CD4-positive, alpha-beta T cell treated with Interleukin-4 for 1 hour (primary cell): ENCODE measurements at places on chromosomes 7 and 10.
A peak's percentile ranks its signal among the peaks of the same experiment; 100 is the strongest.

GRCh38 chr7:80981405-80981804 lies 62.6 kb upstream of the SEMA3C start:
- DNase-seq = no peak

DNA sequence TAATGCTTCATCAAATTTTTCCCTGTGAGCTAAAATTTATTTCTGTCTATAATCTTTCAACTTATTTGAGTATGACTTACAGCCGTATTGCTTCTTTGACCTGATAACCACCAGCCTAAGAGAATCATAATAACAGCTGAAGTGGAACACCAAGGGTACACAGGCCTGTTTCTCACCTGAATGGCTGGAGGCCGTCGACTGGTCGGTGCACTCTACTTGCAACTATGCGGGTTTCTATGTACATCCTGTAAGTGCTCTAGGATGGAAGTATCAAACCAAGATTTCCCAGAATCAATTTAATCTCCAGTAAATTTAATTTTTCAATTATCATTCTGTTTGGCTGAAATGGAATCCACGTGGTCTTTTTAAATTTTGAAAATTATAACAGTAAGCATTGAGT lies 504.8 kb upstream of the PHF14 start:
- DNase-seq = no peak

DNA sequence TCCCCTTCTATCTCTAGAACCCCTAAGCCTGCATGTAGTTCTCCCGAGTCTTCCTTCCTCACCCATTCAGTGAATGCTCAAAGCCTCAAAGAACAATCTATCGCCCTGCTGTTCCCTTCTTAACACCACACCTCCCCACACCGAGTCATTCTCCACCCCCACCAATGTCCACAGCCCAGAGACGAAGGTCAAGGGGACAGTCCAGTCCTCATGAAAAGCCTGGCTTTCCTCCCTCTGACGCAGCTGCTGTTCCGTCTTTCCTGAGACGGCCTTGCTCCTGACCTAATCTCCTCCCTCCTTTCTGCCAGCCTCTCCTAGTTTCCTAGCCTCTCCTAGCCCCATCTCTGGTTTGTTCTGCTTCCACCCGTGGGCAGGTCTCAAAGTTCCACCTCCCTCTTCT lies 9.2 kb downstream of the MOSPD3 start:
- no peak for DNase-seq

DNA sequence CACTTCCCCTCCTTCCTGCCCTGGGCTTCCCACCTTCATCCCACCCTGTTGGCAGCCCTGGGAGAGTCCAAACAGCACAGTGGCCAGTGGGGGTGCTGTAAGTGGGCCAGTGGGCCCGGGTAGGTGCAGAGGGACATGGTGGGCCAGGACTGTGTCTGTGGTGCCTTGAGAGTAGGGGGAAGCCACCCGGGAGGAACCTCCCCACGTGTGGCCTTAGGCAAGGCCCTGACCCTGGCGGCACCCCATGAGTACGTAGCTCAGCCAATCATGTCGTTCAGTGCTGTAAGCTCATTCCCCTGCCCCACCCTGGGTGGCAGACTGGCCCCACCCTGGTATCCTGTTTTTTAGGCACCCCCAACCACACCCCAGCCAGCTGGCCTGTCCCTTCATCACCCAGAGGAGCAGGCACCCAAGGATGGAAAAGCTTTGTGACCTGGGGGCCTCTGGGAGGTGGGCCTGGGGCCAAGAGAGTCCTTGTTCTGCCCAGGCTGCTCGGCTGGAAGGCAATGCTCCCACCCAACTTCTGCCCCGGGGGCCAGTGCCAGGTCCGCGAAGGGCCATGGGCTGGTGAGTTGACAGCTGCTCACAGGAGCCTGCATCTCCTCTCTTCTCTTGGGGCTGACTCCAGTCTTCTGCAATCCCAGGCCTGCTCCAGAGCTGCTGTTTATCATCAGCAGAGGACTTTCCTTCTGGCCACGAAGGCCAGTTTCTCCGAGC lies 41.6 kb downstream of the TSPAN15 start:
- no peak for DNase-seq

- DNase-seq = peak; percentile 29
These were observed 63.8 kb downstream of the ICA1 start for GRCh38 chr7:8197994-8198698.

GRCh38 chr10:17010363-17011145 lies 119.1 kb downstream of the CUBN start:
- DNase-seq = no peak

GRCh38 chr10:994836-995558 lies 6.8 kb downstream of the GTPBP4 start:
- no peak for DNase-seq

GRCh38 chr10:33129996-33130386 lies 172.0 kb upstream of the ITGB1 start:
- DNase-seq = no peak

- DNase-seq = no peak
These were observed 9.2 kb downstream of the MAT1A start for GRCh38 chr10:80280071-80280800.

- DNase-seq = no peak
These were observed 67.1 kb downstream of the CUBN start for GRCh38 chr10:17062493-17062892.

GRCh38 chr7:7522421-7522820 lies 13.3 kb downstream of the COL28A1 start:
- DNase-seq = no peak

DNA sequence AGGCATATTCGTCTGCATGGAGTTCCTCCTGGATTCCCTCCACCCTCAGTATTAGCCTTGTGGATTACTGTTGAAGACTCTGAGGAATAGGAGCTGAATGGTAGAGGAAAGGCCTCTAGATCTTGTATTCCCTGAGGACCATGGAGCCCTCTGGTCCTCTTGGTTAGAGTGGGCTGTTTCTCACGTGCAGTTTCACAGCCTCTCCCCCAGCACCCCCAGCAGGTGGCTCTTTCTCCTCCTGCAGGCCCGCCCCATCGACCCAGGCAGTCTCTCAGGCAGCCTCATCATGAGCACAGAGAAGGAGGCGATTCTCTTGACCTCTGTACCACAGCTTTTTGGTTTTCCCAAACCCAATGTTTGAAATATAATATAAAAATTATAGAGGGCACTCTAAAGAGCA lies 102.0 kb downstream of the WNT2 start:
- no peak for DNase-seq

- DNase-seq = peak; percentile 73
These were observed 512 bp downstream of the OSBPL3 start for GRCh38 chr7:24979470-24979862.

DNA sequence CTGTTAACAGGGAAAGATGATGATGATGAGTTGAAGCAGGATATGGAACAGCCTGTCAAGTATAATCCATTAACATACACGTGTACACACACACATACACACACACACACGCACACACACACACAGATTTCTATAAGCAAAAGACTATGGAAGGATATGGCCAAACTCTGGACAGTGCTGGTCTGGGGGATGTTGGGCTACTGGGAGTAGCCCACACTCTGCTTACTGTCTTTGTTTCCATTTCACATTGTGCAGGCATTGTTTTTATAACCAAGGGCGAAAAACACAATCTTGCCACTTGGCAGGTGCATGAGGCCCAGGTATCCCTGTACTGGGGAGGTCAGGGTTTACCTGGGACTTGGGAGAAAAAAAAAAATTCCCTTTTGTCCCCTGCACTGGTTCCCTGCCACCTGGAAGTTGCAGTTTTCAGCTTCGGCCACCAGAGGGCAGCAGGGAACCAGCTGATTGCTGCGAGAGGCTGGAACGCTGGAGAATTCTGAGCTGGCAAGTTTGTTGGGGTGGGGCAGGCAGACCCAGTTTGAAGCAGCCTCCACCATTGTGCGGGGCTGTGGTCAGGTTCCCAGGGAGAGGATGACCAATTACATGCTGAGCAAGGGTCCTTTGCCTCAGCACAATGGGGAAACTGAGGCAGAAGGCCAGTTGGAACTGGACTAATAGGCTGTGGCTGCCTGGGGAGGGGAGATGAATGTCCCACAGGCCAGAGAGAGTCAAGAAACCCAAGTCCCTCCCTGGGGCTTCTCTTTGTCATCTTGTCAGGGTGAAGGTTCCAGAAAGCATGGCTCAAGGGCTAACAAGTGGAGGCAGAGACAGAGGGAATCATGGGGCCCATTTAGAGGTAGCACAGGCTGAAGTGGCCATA lies 27.3 kb downstream of the PPIF start:
- DNase-seq = peak; percentile 72

DNA sequence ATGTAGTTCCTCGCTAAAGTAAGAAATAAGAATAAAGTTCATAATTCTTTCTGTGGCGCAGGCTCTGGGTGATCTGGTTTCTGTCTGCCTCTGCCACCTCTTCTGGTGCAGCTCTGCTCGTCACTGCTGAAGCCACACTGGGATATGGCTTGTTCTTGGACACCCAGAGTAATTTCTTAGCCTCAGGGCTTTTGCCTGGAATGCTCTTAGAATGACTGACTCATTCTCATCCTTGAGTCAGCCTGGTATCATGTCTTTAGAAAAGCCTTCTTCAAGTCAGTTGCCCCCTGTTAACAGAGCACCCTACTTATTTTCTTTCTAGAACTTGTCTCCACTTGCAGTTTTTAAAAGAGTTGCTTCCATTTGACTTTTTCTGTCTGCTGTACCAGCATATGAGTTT lies 2.0 kb downstream of the ZSCAN25 start:
- DNase-seq = no peak

- no peak for DNase-seq
These were observed 5.0 kb downstream of the PPIF start for GRCh38 chr10:79352035-79352877.

DNA sequence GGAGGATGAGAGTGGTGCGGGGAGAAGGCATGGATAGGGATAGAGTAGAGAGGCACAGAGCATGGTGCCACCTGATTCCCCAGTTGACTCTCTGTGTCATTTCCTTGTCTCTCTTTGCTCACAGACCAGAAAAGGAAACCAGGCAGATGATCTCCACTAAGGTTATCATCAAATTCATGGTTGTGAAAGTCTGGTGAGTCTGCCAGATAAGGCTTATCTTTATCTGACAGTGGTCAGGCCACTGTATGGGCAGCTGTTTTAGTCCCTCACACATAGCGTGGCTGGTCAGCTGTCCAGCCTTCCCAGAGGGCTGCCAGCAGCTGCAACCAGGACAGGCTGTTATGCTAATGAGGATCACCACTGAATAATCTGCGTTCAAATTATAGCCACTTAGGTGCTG lies 99.0 kb downstream of the ADRA2A start:
- DNase-seq = no peak

DNA sequence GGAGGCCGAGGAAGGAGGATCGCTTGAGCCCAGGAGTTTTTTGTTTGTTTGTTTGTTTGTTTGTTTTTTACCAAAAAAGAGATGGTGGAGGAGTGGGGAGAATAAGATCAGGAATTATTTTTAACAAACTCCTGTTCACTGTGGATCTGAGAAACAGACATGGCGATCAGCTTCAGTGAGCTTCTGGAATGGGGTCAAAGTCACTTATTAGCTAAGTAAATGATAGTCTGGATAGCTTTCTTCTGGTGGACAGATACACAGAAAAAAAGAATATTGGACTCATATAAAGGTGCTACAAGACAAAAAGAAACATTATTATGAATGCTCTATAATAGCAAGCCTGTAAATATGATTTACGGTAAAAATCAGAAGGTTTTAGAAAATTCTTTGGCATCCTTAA lies 85.1 kb downstream of the POU6F2 start:
- no peak for DNase-seq

- DNase-seq = no peak
These were observed 281.5 kb downstream of the ARL4A start for GRCh38 chr7:12968836-12969422.

GRCh38 chr7:84735677-84736076 lies 451.2 kb downstream of the SEMA3D start:
- no peak for DNase-seq

DNA sequence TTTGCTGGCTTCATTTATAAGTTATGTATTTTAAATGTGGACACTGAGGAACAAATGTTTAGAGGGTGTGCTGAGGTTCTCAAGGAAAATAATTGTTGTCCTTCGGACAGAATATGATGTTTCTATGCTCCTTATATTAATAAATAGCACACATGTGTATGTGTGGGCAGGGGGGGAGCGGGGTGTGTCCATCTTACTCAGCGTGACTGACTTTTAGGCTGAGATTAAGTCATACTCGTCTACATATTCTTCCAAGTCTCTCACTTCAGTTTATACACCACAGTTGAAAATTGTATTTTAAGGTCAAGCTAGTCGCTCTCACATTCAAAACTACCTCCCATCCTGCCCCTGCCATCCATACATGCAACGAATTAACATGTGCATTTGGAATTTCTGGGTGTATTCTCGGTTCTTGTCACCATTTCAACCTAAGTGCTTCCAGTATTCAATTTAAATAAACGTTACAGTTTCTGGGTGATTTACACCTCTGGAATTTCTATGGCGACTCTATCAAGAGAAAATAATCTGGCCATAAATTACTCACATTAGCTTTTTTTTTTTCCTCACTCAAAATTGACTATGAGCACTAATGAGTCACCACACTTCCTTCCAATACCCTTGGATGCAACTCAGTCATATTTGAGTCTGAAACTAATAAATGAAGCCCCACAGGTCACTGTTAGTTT lies 3.3 kb downstream of the PCDH15 start:
- DNase-seq = no peak

DNA sequence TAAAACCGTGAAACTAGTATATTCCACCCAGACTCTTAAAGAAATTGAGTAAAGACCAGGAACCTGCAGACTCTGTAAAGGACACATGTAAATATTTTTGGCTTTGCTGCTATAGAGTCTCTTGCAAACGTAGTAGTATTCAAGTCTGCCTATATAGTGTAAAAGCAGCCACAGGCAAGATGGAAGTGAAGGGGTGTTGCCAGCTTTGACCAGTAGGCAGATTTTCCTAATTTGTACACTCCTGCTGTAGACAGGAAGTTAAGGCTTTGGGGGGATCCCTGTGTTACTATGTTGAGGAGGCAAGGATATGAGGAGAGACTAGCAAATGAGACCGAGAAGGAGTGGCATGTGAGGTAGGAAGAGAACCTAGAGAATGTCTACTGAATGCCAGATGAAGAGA lies 27.7 kb downstream of the WAC start:
- no peak for DNase-seq

DNA sequence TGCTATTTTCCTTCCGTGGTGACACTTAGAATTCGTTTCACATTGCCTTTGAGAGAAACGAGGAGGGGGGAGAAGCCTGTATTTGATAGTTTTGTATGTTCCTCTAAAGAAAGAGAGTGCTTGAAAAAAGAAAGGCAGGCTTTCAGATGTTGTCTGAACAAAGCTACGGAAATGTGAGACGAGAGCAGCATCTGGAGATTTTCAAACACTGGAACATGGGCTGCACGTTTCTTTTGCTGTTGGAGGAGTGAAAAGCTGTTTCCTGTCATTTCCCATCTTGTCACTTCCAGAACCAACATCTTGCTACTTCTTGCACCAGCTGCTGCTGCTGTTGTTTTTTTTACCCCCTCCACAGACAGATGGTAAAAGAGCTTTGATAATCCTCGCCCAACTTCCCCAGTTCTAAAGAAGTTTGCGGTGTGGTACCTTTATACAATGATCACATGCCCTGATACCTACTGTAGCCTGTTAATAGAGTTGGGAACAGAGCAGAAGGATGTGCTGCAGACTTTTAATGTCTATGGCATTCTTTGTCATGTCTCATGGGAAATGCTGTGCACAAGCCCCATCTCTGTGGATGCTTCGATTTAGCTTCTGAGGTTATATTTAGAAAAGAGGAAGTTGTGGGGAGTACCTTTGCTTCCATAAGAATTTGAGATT lies 408.1 kb downstream of the AUTS2 start:
- DNase-seq = no peak

- DNase-seq = no peak
These were observed 307.9 kb downstream of the WDR11 start for GRCh38 chr10:121158988-121159579.

GRCh38 chr10:75137533-75138438 lies 26.3 kb downstream of the SAMD8 start:
- no peak for DNase-seq

GRCh38 chr10:1950803-1951495 lies 213.6 kb upstream of the ADARB2 start:
- DNase-seq = no peak

GRCh38 chr10:72245949-72246525 lies 27.7 kb upstream of the DDIT4 start:
- no peak for DNase-seq
